Upper lobe of left lung (tissue), 6 donors: ENCODE measurements at places on chromosomes 12 and 14. TPM values are rescaled to one million over a fixed set of nuclear protein-coding genes. Genes with fewer than 3 reads are reported as not detected.

- H3K27me3 ChIP-seq, result no peaks in the 10 kb centered on the region
- H3K36me3 ChIP-seq, result no peaks in the 10 kb centered on the region
- peaks cover 16% of the 10 kb centered on the region for H3K4me1 ChIP-seq
- DNase-seq, result no peak
- H3K4me3 ChIP-seq, result no peak overlapping the region
Measured at GRCh38 chr12:47762850-47763465, 4.3 kb upstream of the RAPGEF3 start.

- no peaks in the 10 kb centered on the region for H3K27me3 ChIP-seq
- peak overlapping the region; percentile 87 for H3K27ac ChIP-seq
- peaks cover 27% of the 10 kb centered on the region for H3K4me1 ChIP-seq
- H3K36me3 ChIP-seq, result peaks cover 14% of the 10 kb centered on the region
- peak; percentile 90 for DNase-seq
- peak overlapping the region; percentile 96 for H3K4me3 ChIP-seq
Measured at GRCh38 chr12:113184900-113185179, 438 bp downstream of the DDX54 start.

- H3K27ac ChIP-seq, result no peak overlapping the region
- H3K4me1 ChIP-seq, result peaks cover 15% of the 10 kb centered on the region
- DNase-seq, result no peak
Measured at GRCh38 chr12:42446761-42447160, 120.8 kb downstream of the PPHLN1 start.

GRCh38 chr12:87608321-87608720 lies 420.9 kb downstream of the C12orf50 start:
- no peaks in the 10 kb centered on the region for H3K36me3 ChIP-seq
- H3K27ac ChIP-seq, result no peak overlapping the region
- no peaks in the 10 kb centered on the region for H3K27me3 ChIP-seq
- H3K4me3 ChIP-seq, result no peak overlapping the region
- H3K4me1 ChIP-seq, result no peaks in the 10 kb centered on the region

CLMN gene
- 22.0 TPM for total RNA-seq

DNAH10 gene
- total RNA-seq, result 5.8 TPM

CFAP54 gene
- total RNA-seq, result 10.9 TPM

SERPINA9 gene
- total RNA-seq, result not detected

HIGD1C gene
- total RNA-seq, result not detected

TMEM119 gene
- total RNA-seq, result 37.9 TPM

GRCh38 chr12:94628369-94628768 lies 22.0 kb downstream of the TMCC3 start:
- H3K36me3 ChIP-seq, result no peaks in the 10 kb centered on the region
- no peak for DNase-seq
- H3K27ac ChIP-seq, result no peak overlapping the region
- H3K27me3 ChIP-seq, result no peaks in the 10 kb centered on the region
- H3K4me3 ChIP-seq, result no peak overlapping the region

GRCh38 chr12:121719926-121720414 lies 7.4 kb downstream of the TMEM120B start:
- no peaks in the 10 kb centered on the region for H3K27me3 ChIP-seq
- no peak overlapping the region for H3K4me3 ChIP-seq
- H3K27ac ChIP-seq, result no peak overlapping the region
- DNase-seq, result no peak

HOXC11 gene
- not detected for total RNA-seq

- peak overlapping the region; percentile 98 for H3K27ac ChIP-seq
- H3K4me1 ChIP-seq, result peaks cover 18% of the 10 kb centered on the region
- H3K36me3 ChIP-seq, result peaks cover 45% of the 10 kb centered on the region
- H3K4me3 ChIP-seq, result peak overlapping the region; percentile 82
- DNase-seq, result peak; percentile 51
Measured at GRCh38 chr12:6752167-6752920, 597 bp downstream of the MLF2 start.

KRT75 gene
- total RNA-seq, result not detected
